ENCODE measurements at places on chromosomes 7 and 10.

GRCh38 chr10:72001033-72001395, 36.8 kb downstream of the CHST3 start:
- DNase-seq: no peak

DNA sequence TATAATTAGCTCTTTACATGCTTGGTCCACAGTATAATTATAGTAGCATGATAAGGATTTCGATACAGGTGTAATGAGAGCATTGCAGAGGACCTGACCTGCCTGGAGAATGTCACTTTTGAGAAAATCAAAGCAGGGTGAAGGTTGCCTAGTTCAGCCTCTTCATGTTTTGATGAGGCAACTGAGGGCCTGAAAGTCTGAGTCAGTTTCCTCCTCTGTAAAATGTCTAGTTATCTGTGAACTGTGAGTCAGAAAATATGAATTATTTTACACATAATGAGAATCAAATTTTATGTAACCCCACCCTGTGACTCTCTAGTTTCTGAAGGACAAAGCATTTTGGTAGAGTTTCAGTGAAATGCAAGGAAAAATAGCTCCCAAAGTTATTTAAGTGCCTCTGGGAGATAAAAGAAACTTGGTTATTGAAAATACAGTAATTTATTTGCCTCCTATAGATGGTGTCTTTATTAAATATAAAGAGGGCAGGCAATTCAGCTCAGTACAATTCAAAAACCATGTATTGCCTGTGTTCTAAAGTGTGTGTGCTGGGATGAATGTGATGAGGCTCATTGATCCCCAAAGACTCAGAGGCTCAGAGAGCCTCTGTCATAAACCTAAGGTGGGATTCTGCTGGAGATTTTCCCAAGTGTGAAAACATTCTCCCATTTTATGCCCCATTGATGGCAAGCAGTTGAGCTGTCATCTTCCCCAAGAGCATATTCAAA, 37.3 kb upstream of the SAMD9L start:
- peak; percentile 45 for DNase-seq

DNA sequence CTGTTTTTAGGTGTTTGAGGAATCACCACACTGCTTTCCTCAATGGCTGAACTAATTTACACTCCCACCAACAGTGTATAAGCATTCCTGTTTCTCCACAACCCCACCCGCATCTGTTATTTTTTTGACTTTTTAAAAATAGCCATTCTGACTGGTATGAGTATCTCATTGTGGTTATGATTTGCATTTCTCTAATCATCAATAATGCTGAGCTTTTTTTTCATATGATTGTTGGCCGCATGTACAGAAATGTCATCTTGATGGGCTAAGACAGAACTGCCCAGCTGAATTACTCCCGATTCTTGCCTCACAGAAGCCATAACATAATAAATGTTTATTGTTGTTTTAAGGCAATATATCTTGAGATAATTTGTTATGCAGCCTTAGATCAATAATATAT, 93.1 kb upstream of the DKK1 start:
- no peak for DNase-seq

DNA sequence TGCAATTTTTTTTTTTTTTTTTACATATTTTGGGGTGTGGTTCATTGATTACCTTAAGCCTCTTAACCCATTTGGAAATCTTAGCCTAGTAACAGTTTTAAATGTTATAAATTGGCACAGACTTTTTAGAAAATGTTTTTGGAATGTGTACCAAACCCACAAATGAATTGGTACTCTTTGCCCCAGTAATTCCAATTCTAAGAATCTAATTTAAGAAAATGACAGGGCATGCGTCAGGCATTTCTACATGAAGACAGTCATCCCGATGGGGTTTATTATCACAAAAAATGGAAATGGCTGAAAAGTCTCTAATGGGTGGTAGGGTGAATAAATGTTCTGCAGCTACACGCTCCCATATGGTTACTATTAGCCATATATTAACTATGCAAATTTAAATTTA, 54.9 kb downstream of the ITIH5 start:
- no peak for DNase-seq

DNA sequence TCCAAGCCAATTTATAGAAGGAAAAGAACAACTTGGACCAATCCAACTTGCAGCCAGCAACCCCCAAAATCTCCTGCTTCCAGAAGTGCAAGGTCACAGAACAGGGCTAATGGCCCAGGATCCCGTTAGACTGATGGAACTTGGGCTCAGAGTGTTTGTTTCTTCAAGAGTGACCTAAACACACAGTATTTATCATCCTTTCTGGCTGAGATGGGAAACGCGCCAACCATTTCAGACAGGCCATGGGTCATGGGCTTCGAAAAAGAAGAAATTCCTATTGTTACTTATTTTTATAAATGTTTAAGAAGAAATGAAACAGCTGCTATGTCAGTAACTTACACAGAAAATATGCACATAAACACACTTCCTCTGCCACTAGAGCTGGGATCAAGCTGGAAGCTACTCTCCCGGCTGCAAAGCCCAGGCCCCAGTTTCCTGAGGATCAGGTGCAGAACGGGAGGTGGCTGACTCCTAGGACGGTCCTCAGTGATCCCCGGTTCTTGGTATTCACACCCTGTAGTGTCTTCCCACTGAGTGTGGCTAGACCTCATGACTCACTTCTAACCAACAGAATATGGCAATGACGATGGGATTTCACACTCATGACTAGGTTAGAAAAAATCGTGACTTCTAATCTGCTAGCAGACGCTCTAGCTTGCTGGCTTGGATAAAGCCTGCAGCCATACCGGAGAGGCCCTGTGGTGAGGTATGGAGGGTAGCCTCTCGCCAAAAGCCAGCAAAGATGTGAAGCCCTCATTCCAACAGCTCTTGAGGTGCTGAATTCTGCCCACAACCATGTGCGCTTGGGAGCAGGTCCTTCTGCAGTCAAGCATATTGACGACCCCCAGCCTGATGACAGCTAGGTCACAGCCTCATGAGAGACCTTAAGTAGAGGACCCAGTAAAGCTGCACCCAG, 60.2 kb downstream of the CHST15 start:
- no peak for DNase-seq

- DNase-seq: no peak
Measured at GRCh38 chr7:43669286-43670081, 59.8 kb downstream of the COA1 start.

- DNase-seq: no peak
Measured at GRCh38 chr7:50367570-50367969, 63.1 kb downstream of the IKZF1 start.

GRCh38 chr10:118034791-118035261, 11.9 kb downstream of the RAB11FIP2 start:
- DNase-seq: no peak

- no peak for DNase-seq
Measured at GRCh38 chr10:61061923-61062504, 118.0 kb upstream of the RHOBTB1 start.
